ENCODE measurements at places on chromosomes 4 and X.

DNA sequence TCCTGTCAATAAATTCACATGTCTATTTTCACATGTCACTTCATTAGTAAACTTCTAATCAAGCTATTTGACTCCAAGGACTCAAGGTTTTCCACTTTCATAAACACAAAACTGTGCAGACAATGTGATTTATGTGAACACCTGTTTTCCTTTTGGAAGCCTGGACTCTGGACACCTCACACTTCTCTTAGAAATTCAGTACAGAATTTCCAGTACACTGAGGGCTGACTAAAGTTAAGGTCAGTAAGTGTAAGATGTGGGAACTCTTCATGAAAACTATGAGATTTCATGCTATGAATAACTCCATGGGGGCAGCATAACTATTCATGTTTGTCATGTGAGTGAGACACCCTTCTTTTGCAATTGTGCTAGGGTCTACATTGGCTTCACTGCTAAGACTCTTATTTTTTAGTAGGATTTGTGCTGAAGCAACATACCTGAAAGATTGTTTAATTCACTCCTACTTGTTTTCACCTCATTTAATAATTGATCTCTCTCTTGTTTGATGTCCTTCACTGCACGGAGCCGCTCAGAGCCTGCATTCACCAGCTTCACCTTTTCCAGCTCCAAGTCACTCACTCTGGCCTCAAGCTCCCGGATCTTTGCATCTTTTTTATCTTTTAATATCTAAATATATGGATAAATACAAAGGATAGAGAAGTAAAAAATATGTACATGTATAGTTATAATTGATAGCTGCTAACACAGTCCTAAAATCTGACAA is 55.3 kb downstream of the STBD1 start:
- DNase-seq = no peak

- DNase-seq = no peak
Measured at GRCh38 chr4:717601-718320, 12.1 kb downstream of the PCGF3 start.

DNA sequence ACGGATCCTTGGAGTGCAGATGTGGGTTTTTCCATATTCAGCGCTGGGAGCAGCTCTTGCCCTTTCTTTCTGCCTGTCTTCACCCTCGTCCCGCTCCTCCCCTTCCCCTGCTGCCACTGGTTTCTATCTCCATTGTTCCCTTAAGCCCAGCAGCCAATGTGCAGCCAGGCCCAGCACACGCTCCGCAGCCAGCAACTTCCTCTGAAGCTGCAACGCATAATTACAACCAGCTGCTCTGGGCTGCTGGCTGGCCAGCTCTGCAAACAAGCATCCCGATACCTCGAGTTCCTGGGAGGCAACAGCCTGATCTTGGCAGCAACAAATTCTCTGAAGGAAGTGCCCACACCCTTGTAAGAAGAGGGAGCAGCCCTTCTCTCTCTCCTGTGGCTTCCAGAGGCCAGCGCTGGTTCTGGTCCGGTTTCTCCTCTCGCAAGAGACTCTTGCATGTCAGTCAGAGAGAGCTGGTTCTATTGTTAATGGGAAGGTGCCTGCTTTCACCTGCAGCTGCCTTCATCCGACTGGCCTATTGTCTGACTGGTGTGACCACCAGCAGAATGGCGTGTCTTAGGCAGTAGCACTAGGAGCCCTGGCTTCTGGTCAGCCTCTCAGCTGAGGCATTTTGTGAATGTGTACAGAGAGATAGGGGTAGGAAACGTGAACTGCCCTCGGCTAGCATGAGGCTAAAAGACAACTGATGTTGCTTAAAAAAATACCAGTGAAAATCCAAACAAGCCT is 83.8 kb upstream of the MAML3 start:
- peak; percentile 97 for DNase-seq

- DNase-seq = no peak
Measured at GRCh38 chrX:12877386-12877785, 10.5 kb downstream of the TLR7 start.

GRCh38 chr4:38323141-38323641 is 340.8 kb upstream of the KLF3 start:
- peak; percentile 40 for DNase-seq

Measured in fibroblast of skin of right biceps (primary cell).